ENCODE measurements at places on chromosomes 6 and 20.

DNA sequence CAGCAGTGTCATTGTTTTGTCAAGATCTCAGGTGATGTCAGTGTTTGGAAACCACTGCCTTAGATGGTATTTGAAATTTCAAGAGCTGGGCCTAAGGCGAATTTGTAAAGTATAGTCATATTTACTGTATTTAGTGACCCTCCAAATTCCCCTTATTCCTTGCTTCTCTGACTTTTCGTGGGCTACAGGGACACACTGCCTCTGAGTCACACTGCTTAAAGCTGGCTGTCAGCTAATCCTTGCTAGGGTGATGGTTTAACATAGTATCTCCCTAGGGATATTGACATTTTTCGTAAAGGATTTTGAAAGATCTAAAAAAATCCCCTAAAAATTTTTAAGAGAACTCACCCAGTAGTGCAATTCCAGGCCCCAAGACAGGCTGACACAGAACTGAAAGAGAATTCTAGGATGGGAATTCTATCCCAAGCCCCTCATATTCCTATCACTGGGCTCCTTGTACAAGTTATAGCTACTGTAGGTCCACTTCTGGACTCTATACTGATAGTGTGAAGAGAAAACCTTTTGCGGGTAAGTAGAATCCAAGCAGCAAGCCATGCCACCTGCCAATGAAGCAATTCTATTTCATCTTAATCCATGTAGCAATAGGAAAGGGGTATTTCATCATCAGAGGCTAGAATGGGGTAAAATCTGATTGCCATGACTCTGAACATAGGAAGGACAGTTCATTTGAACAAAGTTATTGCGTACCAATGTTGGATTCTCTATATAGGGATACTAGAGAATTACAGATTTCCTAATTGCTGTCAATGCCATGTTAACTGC lies 4.3 kb downstream of the BMP6 start:
- H3K4me3 ChIP-seq = no peak overlapping the region
- peaks cover 58% of the 10 kb centered on the region for H3K27me3 ChIP-seq
- no peak for DNase-seq
- H3K4me1 ChIP-seq = peaks cover 35% of the 10 kb centered on the region

DNA sequence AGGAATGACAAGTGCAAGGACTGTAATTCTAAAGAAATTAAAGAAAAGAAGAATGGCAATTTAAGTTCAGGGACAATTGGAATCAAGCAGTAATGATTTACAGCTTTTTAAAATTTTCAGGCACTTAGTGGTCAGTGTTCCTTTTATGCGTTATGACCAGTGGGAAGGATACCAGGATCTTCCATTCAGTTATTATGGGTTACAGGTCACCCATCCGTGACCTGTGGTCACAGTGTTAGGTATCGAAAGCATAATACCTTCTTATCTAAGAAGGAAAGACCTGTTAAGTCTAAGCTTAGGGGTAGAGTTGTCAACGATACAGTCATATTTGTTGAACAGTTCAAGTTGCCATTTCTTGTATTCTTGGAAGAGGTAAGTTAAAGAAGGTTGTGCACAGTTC lies 253.8 kb downstream of the LAMA2 start:
- DNase-seq = no peak
- no peaks in the 10 kb centered on the region for H3K27me3 ChIP-seq
- H3K4me1 ChIP-seq = no peaks in the 10 kb centered on the region
- no peak overlapping the region for H3K4me3 ChIP-seq
- H3K36me3 ChIP-seq = no peaks in the 10 kb centered on the region

GRCh38 chr6:117267766-117268534 lies 2.6 kb downstream of the VGLL2 start:
- peaks cover 11% of the 10 kb centered on the region for H3K27me3 ChIP-seq
- no peak overlapping the region for H3K27ac ChIP-seq
- no peak for DNase-seq
- H3K4me3 ChIP-seq = no peak overlapping the region
- peaks cover 26% of the 10 kb centered on the region for H3K4me1 ChIP-seq

DNA sequence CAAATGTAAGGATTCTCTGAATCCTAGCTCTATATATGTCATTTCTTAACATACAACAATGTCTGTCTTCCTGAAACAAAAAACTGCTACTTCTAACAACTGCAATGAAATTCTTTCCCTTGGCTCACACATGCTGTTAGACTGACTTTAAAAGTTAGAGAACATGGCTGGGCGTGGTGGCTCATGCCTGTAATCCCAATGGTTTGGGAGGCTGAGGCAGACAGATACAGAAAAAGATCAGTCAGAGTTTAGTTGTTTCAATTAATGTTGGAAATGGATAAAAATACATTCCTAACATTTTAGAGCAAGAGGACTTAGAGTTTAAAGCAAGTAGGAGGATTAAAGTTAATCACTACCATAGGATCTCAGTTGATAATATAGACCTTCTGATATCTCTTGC lies 28.7 kb upstream of the KIAA1586 start:
- no peaks in the 10 kb centered on the region for H3K4me1 ChIP-seq
- no peak overlapping the region for H3K27ac ChIP-seq
- H3K4me3 ChIP-seq = no peak overlapping the region
- DNase-seq = no peak
- H3K36me3 ChIP-seq = no peaks in the 10 kb centered on the region

- no peaks in the 10 kb centered on the region for H3K27me3 ChIP-seq
- no peaks in the 10 kb centered on the region for H3K36me3 ChIP-seq
- H3K27ac ChIP-seq = no peak overlapping the region
Observed at GRCh38 chr20:44457016-44457415, 18.7 kb upstream of the TTPAL start.

- H3K36me3 ChIP-seq = peaks cover 11% of the 10 kb centered on the region
- H3K4me1 ChIP-seq = peaks cover 16% of the 10 kb centered on the region
Observed at GRCh38 chr6:108677894-108678293, 117.2 kb downstream of the FOXO3 start.

GRCh38 chr6:5135788-5136376 lies 50.7 kb downstream of the PPP1R3G start:
- no peaks in the 10 kb centered on the region for H3K36me3 ChIP-seq
- no peak overlapping the region for H3K4me3 ChIP-seq
- DNase-seq = no peak

DNA sequence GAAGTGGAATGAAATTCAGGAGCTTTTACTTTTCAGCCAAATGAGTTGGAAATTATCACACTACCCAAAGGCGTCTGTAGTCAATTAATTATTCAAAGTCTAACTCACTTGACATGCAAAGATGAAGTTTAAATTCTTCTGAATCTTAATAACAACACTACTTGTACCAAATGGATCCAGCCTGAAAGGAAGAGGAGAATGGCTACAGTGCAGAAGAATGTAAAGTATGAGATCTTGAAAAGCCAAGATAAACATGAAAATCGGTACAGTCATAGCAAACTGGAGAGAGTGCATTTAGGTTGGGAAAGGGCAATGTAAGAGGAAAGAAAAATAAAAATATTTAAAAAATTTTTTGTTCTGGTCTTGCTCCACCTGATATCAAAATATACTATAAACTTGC lies 195.5 kb downstream of the SIM1 start:
- DNase-seq = no peak
- H3K27ac ChIP-seq = no peak overlapping the region
- H3K4me3 ChIP-seq = no peak overlapping the region
- no peaks in the 10 kb centered on the region for H3K27me3 ChIP-seq

DNA sequence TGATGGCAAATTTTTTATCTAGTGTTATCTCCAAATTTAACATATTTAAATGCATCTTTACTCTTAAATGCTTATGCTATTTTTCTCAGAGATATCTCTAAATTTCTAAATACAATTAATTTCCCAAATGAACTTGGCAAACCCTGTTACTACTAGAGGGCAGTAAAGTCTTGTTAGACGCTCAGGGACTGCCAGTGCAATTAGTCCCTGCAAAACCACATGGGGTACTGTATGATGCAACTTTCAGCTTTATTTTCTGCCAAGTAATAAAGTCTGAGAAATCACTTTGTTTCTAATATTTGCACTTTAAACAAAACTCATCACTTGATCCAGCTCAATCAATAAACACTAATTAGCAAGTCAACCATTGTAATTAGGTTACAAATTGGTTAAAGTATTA lies 76.0 kb upstream of the ADGRB3 start:
- H3K27me3 ChIP-seq = no peaks in the 10 kb centered on the region
- no peak overlapping the region for H3K27ac ChIP-seq
- no peaks in the 10 kb centered on the region for H3K4me1 ChIP-seq
- no peak for DNase-seq
- no peak overlapping the region for H3K4me3 ChIP-seq

DNA sequence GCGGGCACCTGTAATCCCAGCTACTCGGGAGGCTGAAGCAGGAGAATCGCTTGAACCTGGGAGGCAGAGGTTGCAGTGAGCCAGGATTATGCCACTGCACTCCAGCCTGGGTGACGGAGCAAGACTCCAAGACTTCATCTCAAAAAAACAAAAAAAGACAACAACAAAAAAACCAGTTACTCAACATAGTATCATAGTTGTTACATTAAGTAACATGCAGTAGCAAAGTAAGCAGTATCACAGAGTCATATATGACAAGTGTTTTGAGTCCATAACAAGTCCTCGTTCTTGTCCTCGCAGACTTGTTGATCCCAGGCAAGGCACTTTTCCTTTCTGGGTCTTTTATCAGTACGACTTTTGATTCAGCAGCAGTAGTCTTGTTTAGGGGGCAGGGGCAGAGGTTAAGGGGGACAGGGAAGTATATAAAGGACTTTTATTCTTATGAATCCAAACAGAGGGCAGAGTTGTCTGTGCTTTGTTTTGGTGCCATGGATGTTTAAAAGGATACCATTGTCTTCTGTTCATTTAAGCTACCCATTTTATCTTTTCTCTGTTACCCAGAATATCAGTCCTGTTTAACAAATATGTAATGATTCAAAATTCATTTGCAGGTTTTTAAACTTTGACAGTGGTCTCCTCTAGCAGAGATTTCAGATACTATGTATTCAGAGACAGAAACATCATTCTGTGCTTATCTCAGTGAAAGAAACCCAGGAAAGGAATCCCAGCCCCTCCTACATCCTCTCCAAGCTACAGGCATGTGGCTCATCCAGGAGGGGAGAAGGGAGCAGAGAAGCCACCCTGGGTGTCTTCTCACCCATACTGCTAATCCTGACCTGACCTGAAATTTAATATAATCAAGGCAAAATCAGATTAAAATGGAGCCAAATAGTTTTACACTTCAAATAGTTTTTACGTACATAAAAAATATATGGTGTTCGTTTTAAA lies 137.9 kb upstream of the EDN1 start:
- H3K27me3 ChIP-seq = no peaks in the 10 kb centered on the region
- H3K4me1 ChIP-seq = no peaks in the 10 kb centered on the region
- DNase-seq = no peak
- H3K27ac ChIP-seq = no peak overlapping the region

- H3K4me3 ChIP-seq = no peak overlapping the region
- DNase-seq = no peak
- no peaks in the 10 kb centered on the region for H3K4me1 ChIP-seq
- no peaks in the 10 kb centered on the region for H3K27me3 ChIP-seq
- no peaks in the 10 kb centered on the region for H3K36me3 ChIP-seq
Observed at GRCh38 chr6:148463671-148464070, 121.0 kb downstream of the SASH1 start.

DNA sequence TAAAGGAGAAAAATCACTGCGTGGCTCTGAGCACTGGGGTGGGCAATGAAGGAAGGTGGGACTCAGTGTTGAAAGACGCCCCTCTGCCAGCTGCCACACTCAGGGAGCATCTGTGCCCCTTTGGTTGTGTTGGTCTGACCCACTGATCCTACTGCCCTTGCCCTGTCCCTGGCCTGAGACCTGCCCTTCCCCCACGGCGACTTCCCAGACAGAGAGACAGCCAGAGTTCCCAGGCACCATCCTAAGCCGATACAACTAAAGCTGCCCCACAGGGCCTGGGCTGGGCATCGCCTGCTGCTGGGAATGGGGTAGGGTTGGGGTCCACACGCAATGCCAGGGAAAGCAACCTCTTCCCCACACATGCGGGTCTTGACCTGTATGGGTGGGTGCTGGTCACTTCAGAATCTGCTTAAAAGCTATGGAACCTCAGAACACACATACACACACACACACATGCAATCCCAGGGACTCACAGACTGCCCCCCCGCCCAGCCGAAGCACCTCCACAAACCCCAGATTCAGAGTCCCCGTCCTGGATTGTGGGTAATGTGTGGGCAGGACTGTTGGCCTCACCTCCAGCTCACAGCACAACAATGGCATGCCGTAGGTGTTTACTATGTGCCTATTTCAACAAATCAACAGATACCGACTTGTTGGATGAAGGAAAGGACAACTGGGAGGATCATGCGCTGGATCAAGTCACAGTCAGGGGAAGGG lies 10.9 kb upstream of the SPDEF start:
- no peaks in the 10 kb centered on the region for H3K4me1 ChIP-seq
- no peak for DNase-seq
- no peak overlapping the region for H3K4me3 ChIP-seq
- no peaks in the 10 kb centered on the region for H3K36me3 ChIP-seq

DNA sequence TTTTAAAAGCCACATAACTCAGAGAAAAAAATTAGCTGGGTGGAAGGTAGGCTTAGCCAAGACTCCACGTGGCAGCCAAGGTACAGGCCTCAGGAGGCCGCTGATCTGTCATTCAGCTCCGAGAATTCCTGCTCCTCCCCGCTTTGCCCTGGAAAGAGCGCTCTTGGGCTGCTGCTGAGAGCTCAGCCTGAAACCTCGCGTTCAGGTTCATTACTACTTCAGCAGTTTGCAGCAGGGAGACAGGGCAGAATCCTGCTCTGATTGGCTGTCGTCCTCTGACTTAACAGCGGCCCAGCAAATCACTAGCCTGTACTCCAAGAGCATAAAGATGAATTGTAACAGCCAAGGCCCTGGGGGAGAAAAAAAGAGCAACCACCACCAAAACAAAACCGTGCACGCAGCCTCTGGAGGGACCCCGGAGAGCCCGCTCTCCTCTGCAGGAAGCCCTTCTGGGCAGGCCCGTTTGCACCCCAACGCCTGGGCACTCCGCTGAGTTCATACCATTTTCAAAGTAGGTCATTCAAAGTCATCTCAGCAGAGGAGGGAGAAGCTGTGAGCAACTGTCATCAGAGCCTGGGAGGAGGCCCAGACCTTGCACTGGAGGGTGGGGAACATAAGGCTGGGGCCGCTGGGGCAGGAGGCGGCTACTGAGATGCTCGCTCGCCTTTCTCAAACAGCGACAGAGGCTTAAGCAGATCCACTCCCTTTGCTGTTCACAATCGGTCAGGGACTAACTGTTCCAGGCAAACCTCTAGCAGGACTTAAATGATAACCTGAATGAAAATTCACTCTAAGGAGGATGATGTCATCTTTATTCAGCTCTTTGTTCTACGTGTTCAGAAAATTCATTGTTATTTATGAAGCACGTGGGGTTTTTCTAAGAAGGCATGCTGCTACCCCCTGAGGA lies 42.3 kb upstream of the ATXN1 start:
- H3K27me3 ChIP-seq = no peaks in the 10 kb centered on the region
- H3K4me3 ChIP-seq = no peak overlapping the region
- no peak for DNase-seq
- H3K36me3 ChIP-seq = no peaks in the 10 kb centered on the region

DNA sequence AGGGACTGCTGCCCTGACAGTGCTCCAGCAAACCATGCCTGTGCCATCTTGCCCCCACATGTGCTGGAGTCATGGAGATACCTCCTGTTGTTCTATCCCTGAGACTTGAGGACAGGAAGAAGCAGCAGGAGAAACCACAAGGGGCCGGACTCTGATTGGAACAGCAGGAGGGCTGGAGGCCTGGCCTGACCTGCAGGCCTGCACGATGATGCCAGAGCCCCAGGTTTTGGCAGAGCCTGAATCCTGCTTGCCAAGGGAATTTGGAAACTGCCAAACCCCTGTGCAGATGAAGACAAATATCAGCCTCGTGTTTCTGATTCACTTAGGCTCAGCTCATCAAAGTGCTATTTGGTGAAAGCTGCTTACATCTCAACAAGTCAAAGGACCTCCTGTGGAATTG lies 177.6 kb downstream of the MAFB start:
- no peaks in the 10 kb centered on the region for H3K27me3 ChIP-seq
- no peak overlapping the region for H3K27ac ChIP-seq
